Putamen (tissue), 1 donor: ENCODE measurements at places on chromosomes 12 and 14.

- DNase-seq = no peak
These were observed 25.7 kb downstream of the TRAF3 start for GRCh38 chr14:102802834-102803523.

GRCh38 chr12:113779774-113780173, 186.4 kb downstream of the RBM19 start:
- DNase-seq = no peak

GRCh38 chr12:74415633-74416032, 122.0 kb upstream of the ATXN7L3B start:
- DNase-seq = peak; percentile 19

- DNase-seq = no peak
These were observed 25.4 kb upstream of the COL2A1 start for GRCh38 chr12:48029491-48030172.

DNA sequence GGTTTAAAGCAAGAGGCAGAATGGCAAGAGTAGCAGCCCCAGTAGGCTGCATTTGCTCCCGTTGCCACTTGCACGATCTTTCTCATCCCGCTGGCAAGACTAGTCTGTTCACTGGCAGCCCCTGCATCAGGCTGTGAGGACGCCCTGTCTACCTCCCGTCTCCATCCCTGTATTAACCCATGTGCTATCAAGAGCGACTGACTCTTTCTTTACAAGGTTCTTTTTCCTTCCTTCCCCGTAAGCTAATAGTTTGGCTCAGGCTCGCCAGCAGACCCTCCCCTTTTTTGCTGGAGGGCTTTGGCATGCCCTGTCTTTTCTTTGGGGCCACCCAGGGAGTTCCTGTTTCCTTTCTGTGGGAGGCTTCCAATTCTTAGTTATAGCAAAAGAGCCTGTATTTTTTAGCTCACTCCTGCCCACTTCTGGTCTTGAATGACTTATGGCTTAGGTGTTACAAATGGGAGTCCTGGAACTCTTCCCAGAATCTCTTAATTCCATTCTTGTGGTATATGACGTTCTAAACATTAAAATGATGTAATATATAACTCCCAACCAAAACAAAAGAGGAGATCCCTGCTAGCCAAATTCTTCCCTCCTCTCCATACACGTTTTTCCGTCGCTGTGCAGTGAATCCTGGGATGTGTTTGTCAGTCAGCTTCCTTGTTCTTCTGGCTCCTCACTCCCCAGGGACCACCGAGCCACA, 149.0 kb downstream of the PRKCH start:
- DNase-seq = no peak

- no peak for DNase-seq
These were observed 23.1 kb downstream of the ADCY6 start for GRCh38 chr12:48765753-48766162.

- DNase-seq = no peak
These were observed 201.0 kb downstream of the KIF26A start for GRCh38 chr14:104339361-104339760.

- DNase-seq = no peak
These were observed 48.7 kb downstream of the DLK1 start for GRCh38 chr14:100775351-100775830.

DNA sequence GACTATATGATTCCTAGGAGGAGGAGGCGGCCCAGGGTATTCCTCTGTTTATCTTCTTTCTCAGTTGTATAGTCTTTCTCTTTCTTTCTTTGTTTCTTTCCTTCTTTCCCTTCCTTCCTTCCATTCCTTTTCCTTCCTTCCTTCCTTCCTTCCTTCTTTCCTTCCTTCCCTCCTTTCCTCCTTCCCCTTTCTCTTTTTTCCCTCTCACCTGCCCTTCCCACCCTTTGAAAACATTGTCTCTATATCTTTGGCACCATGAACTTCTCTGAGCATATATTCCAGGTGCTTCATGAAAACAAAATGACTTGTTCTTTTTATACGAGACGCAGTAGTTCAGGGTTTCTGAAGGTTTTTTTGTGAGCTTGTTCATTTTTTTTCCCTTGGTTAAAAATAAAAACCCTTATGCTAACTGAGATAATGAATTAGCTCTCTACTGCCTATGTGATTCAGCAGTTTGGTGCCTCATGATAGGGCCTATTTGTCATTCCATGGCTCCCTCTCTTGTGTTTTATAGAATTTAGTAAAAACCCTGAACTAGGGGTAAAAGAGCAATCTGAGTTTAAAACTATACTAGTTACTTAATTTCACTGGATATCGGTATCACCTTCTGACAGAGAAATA, 3.2 kb upstream of the TESPA1 start:
- no peak for DNase-seq

GRCh38 chr14:59435987-59436386, 29.2 kb downstream of the GPR135 start:
- no peak for DNase-seq

- DNase-seq = no peak
These were observed 67.8 kb downstream of the CAPZA3 start for GRCh38 chr12:18805516-18806248.

DNA sequence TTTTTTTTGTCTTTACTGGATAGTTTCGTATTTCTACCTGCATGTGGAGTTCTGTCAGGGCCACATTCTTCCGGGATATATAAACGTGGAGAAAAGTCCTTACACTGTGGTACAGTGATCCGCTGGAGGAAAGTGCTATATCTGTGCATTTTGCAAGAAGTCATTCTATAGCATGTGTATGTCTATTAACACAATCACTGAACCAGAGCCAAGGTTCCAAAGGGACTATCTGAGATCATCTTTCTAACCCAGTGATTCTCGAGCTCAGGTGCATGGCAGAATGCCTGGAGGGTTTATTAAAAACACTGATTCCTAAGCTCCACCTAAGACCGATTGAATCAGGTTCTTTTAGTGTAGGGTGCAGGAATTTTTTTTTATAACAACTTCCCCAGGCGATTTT, 354.0 kb downstream of the NRXN3 start:
- DNase-seq = no peak

DNA sequence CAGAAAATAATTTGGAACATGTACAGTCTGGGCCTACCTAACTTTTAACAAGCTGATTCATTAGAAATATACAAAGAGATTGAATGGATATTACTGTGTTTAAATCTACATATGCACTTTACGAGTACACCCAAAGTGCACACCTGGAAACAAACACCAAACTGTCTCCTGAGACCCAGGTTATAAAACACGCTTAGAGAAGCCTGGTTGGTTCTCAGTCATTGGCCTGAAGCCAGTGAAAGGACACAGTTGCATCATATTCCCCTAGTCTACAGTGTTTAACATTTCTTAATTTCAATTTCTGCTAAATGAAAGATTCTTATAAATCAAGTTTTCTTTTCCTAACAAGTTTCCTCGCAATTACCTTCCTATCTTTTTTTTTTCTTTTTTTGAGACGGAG, 209.5 kb downstream of the FBXL14 start:
- DNase-seq = no peak

GRCh38 chr12:2653461-2653965, 141.3 kb upstream of the FKBP4 start:
- DNase-seq = no peak

DNA sequence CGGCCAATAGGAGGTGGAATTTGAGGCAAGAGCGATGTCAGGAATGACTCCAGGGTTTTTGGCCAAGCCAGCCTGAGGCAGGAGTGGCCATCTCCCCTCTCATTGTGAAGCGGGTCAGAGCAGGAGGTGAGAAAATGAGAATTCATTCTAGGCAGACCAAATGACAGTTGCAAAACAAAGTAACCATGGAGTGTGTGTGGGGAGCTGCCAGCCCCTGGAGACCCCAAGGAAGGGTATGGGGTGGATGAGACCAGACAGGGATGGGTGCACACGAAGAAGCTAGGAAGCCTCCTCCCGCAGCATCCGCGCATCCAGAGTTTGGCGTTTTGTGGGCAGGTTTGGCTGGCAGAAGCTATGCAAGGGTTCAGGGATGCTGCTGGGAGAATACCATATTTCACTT, 38.8 kb downstream of the FZD10 start:
- no peak for DNase-seq

GRCh38 chr12:52070185-52070925, 577 bp downstream of the ATG101 start:
- DNase-seq = no peak

- DNase-seq = no peak
These were observed 256.7 kb downstream of the SUDS3 start for GRCh38 chr12:118633071-118633470.
